Glutamatergic neuron (in vitro differentiated cells): ENCODE measurements at places on chromosomes 7 and 10. TPM values are rescaled to one million over a fixed set of nuclear protein-coding genes. Genes with fewer than 3 reads are reported as not detected.

PSD gene
- 88.5 TPM for total RNA-seq

MGAM2 gene
- not detected for total RNA-seq

CPED1 gene
- total RNA-seq, result not detected

ZDHHC16 gene
- 61.5 TPM for total RNA-seq

MAGI2 gene
- total RNA-seq, result 64.2 TPM

C7orf33 gene
- not detected for total RNA-seq

DNA sequence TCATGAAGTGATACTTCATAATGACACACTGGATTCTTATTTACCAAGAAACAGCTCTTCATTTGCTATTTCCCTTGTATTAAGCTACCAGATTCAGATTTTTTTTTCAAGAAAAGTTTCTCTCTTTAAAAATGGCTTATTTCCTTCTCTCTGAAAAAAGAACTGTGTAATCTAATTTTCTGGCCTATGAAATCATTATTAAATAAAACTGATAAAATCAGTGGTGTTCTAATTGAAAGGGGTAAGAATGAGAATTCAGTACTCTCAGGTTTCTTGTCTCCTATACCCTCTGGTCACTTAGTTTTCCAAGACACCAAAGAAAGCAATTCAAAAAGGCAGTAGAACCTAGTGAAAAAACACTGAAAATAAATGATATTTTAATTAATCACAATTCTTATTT is 10.3 kb downstream of the JMJD1C start:
- no peak overlapping the region for H3K27ac ChIP-seq
- DNase-seq, result no peak
- no peaks in the 10 kb centered on the region for H3K36me3 ChIP-seq
- H3K4me3 ChIP-seq, result no peak overlapping the region
- peaks cover 28% of the 10 kb centered on the region for H3K4me1 ChIP-seq

DNA sequence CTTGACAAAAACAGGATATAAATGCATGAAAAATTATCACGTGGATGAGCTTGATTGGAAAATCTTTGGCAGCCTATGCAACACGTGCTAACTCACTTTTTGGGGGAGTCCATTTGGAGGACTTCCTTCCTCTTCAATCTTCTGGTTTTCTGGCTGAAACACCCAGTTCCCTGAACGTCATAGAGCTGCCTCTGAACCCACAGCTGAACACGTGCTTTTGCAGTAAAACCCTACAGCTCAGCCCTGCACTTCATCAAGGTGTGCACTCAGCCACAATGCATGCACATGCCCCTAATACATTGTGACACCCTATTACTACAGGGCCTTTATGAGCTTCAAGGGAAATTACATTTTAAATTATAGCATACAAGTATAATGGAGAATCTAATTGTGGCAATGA is 808.7 kb upstream of the AUTS2 start:
- no peak for DNase-seq
- no peaks in the 10 kb centered on the region for H3K27me3 ChIP-seq
- no peaks in the 10 kb centered on the region for H3K4me1 ChIP-seq
- H3K4me3 ChIP-seq, result no peak overlapping the region
- H3K27ac ChIP-seq, result no peak overlapping the region

- no peak overlapping the region for H3K27ac ChIP-seq
- H3K4me1 ChIP-seq, result peaks cover 35% of the 10 kb centered on the region
- DNase-seq, result no peak
- no peak overlapping the region for H3K4me3 ChIP-seq
- H3K36me3 ChIP-seq, result no peaks in the 10 kb centered on the region
These were observed 26.5 kb upstream of the CNTNAP2 start for GRCh38 chr7:146090023-146090645.

GRCh38 chr7:71221549-71221948 is 89.6 kb downstream of the GALNT17 start:
- H3K27me3 ChIP-seq, result no peaks in the 10 kb centered on the region
- peaks cover 12% of the 10 kb centered on the region for H3K36me3 ChIP-seq
- no peaks in the 10 kb centered on the region for H3K4me1 ChIP-seq
- no peak overlapping the region for H3K27ac ChIP-seq
- DNase-seq, result no peak

GRCh38 chr10:24912215-24912614 is 40.2 kb downstream of the PRTFDC1 start:
- H3K36me3 ChIP-seq, result no peaks in the 10 kb centered on the region
- no peak overlapping the region for H3K27ac ChIP-seq
- no peak overlapping the region for H3K4me3 ChIP-seq

- DNase-seq, result no peak
- peaks cover 7% of the 10 kb centered on the region for H3K4me1 ChIP-seq
- H3K27ac ChIP-seq, result no peak overlapping the region
- H3K4me3 ChIP-seq, result no peak overlapping the region
- peaks cover 5% of the 10 kb centered on the region for H3K27me3 ChIP-seq
These were observed 245.7 kb downstream of the TCERG1L start for GRCh38 chr10:131065673-131066305.

GRCh38 chr7:30923774-30924413 is 12.2 kb downstream of the AQP1 start:
- no peaks in the 10 kb centered on the region for H3K4me1 ChIP-seq
- peak; percentile 16 for DNase-seq
- H3K36me3 ChIP-seq, result no peaks in the 10 kb centered on the region
- H3K27me3 ChIP-seq, result peaks cover 6% of the 10 kb centered on the region

DNA sequence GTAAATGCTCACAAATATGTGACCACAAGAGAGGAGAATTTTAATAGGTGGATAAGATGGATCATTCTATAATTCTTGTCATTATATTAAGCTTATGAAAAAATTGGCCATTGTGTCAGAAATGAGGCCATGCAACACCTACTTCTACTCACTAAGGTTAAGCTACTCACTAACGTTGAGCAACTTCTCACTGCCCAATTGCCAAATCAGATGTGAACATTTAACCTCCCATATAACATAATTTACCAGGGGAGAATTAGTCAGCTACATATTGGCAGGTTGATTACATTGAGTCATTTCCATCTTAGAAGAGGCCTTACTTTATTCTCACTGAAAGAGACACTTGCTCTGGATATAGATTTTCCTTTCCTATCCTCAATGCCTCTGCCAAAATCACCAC is 211.2 kb upstream of the DGKB start:
- H3K4me1 ChIP-seq, result no peaks in the 10 kb centered on the region
- H3K27me3 ChIP-seq, result no peaks in the 10 kb centered on the region
- H3K27ac ChIP-seq, result no peak overlapping the region
- no peak for DNase-seq
- H3K4me3 ChIP-seq, result no peak overlapping the region

GRCh38 chr10:4013651-4014121 is 228.7 kb upstream of the KLF6 start:
- no peak overlapping the region for H3K27ac ChIP-seq
- H3K4me3 ChIP-seq, result no peak overlapping the region
- H3K36me3 ChIP-seq, result no peaks in the 10 kb centered on the region
- DNase-seq, result no peak
- no peaks in the 10 kb centered on the region for H3K4me1 ChIP-seq

- H3K36me3 ChIP-seq, result no peaks in the 10 kb centered on the region
- peaks cover 4% of the 10 kb centered on the region for H3K4me1 ChIP-seq
- peak; percentile 28 for DNase-seq
These were observed 950.7 kb upstream of the PHF14 start for GRCh38 chr7:10022957-10023356.

DNA sequence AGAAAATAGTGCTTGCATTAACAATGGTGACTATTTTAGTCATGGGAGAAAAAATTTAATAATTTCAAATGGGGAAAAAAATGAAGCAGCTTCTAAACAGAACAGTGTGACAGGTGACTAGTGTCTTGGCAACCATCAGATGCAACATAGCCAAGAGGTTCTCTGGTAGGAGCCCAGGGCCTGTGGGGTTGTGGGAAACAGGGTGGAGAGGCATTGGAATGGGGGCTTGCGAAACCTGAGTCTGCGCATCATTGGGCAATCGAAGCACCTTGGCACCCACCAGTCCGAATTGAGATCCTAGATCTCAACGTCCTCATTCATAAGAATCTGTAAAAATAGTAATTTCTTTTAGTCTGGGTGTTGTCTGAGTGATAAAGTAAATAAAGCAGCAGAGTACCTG is 19.2 kb upstream of the PARD3 start:
- peaks cover 2% of the 10 kb centered on the region for H3K27me3 ChIP-seq
- DNase-seq, result no peak
- H3K36me3 ChIP-seq, result no peaks in the 10 kb centered on the region
- no peak overlapping the region for H3K4me3 ChIP-seq
- peaks cover 6% of the 10 kb centered on the region for H3K4me1 ChIP-seq
